ENCODE measurements at places on chromosomes 6 and 20.

DNA sequence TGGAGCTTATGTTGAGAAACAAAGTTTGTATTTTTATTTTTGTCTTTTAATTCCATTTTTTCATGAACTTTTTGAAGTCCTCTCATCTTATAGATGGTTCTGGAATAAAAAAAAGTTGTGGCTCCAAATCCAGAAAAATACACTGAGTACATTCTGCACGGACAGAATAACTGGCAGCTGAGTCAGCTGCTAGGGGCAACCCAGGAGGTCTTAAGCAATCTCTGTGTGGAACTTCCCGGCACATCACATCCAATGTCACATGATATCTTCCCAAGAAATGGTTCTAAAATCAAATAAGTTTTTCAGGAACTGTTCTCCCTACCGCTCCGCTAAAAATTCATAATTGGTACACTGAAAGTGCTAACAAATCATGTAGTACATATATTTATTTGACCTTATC lies 29.8 kb downstream of the SLC13A3 start:
- ATAC-seq = no peak

DNA sequence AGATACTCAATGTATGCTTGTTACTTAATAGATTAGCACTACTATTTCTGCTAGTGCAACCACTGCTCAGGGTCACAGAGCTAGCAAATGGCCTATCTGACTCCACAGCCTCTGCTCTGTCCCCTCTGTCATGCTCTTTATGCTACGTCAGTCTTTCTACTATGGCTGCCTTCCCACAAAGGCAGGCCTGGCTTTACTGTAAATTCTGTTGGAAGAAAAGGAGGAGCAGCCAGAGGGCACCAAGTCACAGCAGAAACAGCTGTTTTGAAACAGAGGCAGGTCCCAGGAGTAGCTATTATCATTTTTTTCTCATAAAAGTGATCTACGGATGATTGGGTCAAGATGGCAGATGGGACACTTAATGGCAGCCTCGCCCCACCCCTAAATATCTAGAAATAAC lies 10.0 kb upstream of the ELMO2 start:
- ATAC-seq = no peak

- peak; percentile 75 for ATAC-seq
Measured at GRCh38 chr20:63846128-63846771, 15.0 kb upstream of the ABHD16B start.

DNA sequence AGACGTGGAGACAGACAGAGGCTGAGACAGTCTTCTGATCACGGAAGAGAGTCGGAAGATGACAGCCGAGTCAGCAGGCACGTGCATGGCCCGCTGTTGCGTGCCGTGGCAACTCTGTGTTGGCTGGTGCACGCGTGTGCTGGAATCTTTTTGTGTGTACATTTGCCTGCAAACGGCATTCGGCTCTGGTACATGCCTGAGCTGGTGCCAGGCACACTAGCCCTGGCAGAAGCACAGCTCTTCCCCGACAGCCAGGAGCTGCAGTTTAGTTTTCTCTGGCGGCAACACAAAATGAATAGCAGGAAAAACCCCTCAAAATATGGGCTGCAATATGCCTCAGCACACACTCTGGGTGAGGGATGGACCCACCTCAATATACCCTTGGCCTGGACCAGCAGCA lies 769 bp upstream of the PDYN start:
- ATAC-seq = no peak

DNA sequence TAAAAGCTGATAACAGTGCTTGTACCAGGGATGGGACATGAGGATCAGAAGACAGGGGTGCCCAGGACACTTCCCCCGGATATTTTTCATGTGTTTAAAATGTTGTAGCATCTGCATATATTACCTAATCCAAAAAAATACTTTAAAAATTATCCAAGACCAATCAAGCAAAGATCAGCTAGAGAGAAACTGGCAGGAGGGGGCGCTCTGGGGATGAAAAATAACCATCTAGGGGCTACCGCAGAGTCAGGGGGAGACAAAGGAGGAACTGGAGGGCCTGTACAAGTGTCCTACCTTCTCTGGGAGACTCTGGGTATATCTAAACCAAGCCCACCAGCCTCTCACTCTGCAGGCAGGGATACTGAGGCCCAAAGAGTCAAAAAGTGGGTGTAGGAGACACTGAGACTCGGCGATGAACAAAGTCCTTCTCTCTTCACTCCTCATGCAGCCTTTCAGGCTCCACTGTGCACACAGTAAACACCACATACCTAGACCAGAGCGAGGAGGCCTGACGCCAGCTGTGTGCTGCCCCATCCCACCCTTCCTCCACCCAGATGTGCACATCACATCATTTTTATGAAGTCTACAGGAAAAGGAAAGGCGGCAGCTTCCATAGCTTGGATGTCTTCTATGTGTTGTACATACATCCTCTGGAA lies 9.8 kb downstream of the RIMS4 start:
- peak; percentile 37 for ATAC-seq

DNA sequence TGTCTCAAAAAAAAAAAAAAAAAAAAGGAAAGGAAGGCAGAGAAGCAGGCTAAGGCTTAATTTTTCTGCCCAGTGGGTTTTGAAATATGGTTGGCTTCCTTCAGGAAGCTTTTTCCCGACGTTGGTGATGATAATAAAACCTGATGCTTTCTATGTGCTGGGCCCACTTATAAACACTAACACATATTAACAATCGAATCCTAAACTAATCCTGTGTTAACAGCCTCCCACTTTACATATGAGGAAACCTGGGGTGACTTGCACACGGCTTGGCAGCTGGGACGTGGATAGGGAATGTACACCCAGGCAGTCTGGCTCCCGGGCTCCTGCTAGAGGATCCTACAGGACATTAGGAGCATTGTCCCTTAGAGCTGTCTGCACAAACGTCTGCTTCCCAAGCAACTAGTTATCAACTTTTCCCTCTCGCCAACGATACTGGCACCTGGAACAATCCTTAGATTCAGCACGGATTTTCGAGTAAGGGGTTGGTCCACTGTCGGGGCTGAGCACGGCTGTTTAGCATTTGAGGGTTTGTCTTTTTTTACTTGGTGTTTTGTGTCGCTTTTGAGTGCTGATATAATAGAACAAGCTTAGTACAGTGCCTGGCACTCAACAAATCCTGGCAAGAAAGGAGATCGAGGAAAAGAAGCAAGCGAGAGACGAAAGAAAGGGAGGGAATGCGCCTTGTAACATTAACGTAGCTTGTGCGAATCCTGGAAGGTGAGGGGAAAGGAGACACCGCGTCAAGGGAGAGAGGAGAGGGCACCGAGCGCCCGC lies 622 bp upstream of the KIZ start:
- peak; percentile 76 for ATAC-seq

DNA sequence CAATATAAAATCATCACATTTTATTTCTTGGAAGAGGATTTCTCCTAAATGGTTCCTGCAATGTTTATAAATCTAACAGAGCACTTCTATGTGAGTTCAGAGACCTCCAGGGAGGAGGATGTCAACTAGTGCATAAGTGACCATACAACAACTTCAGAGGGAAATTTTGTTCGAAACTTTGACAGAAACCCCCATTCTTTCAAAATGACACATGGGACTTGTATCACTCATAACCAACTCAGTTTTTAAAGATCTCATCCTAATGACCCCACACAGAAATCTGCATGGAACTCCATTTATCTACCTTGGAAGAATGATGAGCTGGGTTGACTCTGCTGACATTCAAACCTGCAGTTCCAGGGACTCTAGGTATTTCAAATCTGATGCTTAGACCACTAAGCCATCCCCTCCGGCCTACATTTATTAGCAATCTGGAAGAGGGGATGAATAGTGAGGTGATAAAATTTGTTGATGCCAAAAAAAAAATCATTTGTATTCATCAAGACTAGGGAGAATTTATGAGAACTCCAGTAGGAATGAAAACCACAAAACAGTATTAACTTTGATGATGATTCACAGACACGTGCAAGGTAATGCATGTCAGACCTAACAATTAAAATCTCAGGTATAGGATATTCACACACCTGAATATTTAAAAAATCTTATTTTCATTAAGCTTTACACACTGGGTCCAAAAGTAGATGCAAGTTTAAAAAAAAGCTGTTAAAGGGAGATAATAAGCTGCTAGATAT lies 153.0 kb downstream of the REV3L start:
- ATAC-seq = no peak

- ATAC-seq = peak; percentile 58
Measured at GRCh38 chr20:11118802-11119380, 445.1 kb upstream of the JAG1 start.

DNA sequence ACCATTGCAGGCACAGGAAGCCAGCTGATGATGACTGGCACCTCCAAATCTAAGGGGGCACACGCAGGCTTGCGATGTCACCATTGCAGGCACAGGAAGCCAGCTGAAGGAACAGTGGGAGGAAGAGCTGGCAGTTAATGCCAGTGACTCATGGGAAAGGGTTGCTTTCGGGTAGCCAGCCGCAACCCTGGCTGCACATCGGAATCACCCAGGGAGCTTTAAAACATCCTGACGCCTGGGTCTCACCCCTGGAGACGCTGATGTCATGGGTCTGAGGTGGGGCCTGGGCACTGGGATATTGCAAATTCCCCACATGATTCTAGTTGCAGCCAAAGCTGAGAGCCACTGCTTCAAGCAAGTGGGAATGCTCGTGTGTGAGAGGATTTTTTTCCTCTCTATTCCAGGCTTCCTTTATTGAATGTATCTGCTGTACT lies 16.1 kb upstream of the CCN6 start:
- peak; percentile 97 for ATAC-seq

DNA sequence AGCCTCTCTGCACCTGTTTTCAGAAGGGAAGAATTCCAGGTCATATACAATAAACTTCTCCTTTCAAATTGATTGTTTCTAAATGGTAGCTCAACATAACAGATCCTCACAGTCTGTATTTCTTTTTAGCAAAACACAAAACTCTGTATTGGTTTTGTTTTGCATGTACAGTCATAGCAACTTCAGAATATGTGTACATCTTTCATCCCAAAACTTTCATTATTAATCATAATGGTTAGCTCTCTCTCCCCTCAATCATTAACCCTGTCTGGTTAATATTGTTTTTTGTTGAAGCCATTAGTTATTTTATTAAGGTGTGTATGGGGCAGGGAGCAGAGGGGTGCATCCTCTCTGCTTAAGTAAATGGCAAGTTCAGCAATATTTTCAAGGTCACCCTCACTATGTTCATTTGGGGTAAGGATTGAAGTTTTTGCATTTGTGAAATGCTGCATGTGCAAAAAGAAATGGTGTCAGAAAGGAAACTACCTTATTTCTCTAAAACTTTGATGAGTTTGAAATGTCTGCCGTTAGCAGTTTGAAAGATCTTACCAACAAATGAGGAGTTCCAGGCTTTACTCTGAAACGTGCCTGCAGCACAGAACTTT lies 136.8 kb upstream of the BTBD3 start:
- no peak for ATAC-seq

GRCh38 chr20:61387204-61387953 lies 135.3 kb downstream of the CDH4 start:
- ATAC-seq = no peak

- ATAC-seq = no peak
Measured at GRCh38 chr6:143258945-143259344, 191.6 kb downstream of the ADAT2 start.

DNA sequence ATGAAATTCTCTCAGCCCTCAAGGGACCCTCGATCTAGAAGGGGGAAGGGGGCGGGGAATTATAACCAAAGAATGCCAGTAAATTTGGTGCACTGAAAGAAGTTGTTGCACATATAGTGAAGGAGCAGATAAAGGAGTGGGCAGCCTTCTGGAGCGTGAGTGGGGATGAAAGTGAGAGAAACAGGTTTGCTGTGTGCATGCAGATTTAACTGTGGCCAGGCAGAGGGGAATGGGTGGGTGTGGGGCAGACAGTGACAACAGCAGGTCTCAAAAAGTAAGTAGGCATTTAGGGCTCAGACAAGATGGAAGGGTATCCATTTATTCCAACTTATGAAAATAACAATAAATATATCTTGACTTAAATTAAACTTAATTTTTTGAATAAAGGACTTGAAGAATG lies 149.1 kb downstream of the KCNQ5 start:
- ATAC-seq = no peak

DNA sequence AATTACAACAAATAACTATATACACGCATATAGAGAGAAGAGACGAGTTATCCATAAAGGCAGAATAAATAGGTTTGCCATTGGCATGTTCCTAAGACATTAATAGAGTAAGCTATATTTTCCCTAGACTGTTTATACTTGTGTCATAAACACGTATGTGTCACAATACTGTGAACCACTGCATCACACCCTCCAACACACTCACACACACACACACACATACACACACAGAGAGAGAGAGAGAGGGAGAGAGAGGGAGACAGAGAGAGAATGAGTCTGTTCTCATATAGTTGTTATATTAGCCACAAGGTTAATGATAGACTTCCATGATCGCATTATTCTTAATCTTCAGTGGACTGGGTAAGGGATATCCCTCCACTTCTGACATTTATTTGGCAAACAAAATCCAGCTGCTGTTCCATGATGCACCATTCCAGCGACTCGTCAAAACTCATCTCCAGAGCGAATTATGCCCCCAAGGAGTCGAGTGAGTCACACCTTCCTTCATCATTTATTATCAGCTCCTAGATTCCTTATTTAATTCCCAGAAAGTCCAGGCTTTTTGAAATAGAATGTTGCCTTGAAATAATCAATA lies 82.8 kb upstream of the HIVEP1 start:
- no peak for ATAC-seq

- peak; percentile 83 for ATAC-seq
Measured at GRCh38 chr6:37607944-37608343, 89.7 kb downstream of the MDGA1 start.

DNA sequence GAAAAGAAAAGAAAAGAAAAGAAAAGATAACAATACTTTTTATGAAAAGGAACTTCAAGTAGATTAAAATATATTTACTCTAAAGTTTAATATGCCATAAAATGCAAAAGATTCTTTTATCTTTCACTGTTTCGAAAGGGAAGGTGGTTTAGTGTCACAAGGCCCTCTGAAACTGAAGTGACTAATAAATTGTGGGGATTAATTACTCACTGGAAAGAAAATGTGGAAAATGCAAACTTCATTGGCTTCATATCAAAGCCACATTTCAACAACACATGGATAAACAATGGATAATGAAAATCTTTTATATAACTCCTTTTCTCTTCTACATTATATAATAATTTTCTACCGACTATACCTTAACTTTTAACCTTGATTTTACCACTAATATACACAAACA lies 320.5 kb upstream of the RSPO3 start:
- no peak for ATAC-seq

DNA sequence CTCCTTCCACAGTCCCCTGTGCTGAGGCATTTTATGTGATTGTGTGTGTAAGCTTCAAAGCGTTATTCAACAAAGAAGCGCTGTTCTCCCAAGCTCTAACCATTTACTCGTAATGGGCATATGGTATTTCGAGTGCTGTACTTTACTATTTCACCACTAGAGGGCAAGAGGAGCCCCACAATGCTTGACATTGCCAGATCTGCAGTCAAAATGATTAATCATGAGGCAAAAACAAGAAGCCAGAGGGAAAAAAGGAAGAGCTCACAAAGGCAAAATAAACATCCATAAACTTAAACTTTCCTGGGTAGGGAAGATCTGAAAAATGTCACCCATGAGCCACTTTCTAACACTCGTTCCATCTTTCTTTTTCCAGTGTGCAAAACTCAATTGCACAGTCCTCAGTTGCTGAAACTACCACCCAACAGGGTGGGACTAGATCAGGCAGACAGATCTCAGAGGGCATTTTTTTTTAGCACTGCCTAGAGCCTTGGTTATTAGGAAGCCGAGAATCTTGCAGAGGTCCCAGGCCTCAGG lies 215.0 kb upstream of the PLCB4 start:
- ATAC-seq = peak; percentile 90

- no peak for ATAC-seq
Measured at GRCh38 chr6:71044753-71045152, 87.9 kb upstream of the B3GAT2 start.
